ENCODE measurements at places on chromosomes 7 and 10.

- DNase-seq: no peak
These were observed 30.2 kb upstream of the C10orf53 start for GRCh38 chr10:49649294-49649693.

DNA sequence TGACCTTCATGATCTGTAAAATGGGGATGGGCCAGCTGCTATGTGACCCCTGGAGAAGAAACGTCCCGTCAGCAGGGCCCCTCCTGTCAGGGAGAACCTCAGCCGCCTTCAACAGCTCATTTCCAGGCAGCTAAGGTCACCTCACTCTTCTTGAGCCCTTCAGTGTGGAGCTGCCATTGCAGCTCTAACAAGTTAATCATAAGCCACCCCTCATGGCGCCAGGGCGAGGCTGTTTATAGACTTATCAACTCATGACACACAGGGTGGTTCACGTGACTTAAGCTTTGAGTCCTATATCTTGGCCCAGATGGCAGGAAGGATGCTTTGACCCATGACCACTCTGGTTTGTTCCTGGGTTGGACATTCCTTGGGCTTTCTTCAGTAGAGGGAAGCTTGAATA lies 315.1 kb downstream of the TNS3 start:
- DNase-seq: no peak

DNA sequence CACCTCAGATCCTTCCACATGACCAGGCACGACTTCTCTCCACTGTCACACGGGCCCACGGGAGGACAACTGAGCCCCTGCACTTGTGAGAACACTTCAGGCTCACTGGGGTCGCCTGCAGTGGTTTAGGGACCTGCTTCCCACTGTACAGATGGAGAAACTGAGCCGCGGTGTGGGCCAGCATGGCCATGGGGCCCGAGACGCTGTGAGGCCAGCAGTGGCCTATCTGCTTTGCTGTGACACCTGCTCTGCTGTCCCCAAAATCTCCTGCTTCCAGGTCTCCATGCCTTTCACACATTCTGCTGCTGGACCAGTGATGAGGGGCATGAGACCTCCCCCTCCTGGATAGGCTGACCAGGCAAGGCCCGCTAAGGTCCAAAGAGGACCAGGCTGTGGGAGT lies 75.8 kb upstream of the PAX2 start:
- no peak for DNase-seq

- no peak for DNase-seq
These were observed 6.0 kb downstream of the IL15RA start for GRCh38 chr10:5971315-5971832.

- no peak for DNase-seq
These were observed 2.5 kb downstream of the DYNC2I1 start for GRCh38 chr7:158858592-158859503.

DNA sequence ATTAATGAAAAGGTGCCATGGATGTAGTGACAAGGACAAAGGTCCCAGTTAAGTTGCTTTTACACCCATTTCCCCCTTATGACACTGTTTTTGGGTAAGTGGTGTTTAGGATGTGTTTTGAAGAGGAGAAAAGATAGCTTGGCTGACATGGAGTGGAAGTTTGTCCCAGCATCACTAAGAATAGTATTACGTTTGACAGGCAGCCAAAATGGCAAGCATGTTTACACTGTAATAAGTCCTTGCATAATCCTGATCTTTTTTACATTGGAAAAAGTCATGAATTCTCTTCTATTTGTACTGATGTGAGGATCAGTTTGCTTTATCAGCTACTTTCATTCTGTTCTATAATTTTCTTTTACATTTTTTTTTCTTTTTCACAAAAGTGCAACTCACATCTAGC lies 137.8 kb downstream of the CHRM2 start:
- DNase-seq: no peak

DNA sequence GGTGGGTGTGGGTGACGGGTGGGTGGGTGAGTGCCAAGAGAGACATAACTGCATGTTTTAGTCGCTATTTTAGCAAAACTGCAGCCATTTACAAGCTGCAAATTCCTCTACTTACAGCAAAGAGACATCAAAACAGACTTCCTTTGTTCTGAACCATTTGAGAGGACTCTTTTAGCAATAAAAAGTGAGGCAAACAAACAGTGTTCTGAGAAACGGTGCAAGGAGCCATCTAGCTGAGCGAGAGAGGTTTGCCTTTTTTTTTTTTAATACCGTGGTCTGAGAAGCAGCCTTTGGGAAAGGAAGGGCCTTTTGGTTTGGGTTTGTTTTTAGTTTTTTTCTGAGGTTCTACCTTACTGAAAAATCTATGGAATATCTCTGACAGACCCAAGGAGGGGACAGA lies 62.9 kb downstream of the SCRN1 start:
- no peak for DNase-seq
